ENCODE measurements at places on chromosomes 2 and 18.

DNA sequence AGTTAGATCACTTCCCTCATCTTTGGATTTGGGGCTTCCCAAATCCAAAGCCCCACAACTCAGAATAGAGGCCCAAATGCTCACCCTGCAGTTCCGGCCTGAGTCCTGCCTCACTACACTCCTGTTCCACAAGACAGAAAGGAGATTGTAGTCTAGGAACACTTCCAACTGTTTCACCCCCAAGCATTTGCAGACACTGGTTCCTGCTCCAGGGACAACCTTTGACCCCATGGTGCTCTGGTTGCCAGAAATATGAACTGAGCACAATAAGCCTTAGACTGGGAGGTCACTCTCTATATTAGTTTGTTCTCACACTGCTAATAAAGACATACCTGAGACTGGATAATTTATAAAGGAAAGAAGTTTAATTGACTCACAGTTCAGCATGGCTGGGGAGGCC lies 49.0 kb downstream of the HRH4 start:
- DNase-seq: no peak

DNA sequence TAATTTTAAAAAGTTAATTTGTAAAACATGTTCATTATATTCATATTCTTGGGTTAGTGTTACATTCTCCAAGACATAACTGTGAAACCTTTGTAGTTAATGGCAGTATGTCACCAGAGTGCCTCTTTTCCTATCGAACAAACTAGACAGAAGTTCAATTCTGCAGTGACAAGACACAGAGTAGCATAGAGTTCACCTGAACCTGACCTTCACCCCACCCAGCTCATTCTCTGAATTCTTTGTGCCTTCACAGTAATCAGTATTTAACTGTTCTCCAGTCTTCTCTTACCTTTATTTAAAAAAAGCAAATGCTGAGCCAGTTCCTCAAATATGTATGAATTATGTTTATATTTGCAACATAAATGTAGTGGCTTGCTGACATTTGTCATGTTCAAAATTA lies 52.9 kb upstream of the CHMP1B start:
- DNase-seq: no peak

GRCh38 chr18:1665079-1665478 lies 760.4 kb downstream of the ADCYAP1 start:
- DNase-seq: no peak

GRCh38 chr18:2855560-2856350 lies 8.9 kb downstream of the EMILIN2 start:
- DNase-seq: no peak

DNA sequence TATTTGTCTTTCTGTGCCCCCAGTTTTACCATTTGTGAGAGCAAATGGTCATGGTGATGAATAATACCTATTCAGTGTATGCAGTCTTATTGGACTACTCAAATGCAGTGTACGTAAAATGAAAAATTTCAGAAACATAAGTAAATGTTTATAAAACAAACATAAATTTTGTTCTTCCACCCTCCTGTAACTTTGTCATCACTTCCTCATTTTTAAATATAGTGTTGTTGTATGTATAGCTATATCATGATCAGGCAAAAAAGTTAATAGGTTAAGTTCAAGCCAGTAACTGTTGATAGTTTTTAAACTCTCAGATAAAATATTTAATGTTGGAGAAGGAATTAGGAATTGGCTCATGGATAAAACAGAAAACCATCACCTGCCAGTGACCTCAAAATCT lies 93.2 kb downstream of the KLF7 start:
- no peak for DNase-seq

- no peak for DNase-seq
Measured at GRCh38 chr2:215567504-215567903, 131.6 kb upstream of the FN1 start.

DNA sequence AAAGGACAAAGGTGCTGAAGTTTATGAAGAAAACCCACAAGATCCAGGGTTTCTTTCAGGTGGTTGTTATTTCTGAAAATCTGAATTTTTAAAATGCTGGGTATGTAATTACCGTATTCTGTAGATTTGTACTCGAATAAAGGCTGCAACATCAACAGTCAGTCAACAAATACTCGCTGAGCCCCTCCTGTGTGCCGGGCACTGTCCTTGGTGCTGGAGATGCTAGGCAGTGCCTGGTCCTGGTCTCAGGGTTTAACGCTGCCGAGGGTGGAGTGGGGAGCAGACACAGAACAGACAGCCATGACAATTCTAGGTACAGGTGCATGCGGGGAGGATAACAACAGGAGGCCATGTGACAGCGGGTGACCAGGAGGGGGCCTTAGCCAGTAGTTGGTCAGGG lies 27.2 kb upstream of the PDIA6 start:
- no peak for DNase-seq

- DNase-seq: no peak
Measured at GRCh38 chr2:150548527-150548926, 61.1 kb upstream of the RND3 start.

- DNase-seq: no peak
Measured at GRCh38 chr2:54473851-54474250, 17.7 kb downstream of the SPTBN1 start.

DNA sequence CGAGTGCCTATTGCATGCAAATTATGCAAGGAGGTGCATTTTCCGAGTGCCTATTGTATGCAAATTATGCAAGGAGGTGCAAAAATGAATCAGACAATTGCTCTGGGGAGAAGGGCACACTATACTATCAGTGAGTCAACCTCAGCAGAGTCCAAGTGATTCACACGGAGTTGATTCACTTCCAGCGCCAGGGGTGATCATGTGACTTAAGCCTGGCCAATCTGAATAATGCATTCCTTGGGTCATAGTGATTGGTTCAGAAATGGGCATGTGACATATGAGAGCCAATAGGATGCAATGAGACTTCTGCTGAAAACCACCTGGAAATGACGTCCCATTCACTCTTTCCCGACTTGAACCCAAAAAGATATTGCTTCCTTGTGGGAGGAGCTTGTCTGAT lies 152.2 kb downstream of the DAW1 start:
- DNase-seq: no peak
